ENCODE measurements at places on chromosomes 13 and 19.

GRCh38 chr13:48680756-48681392, 27.1 kb downstream of the CYSLTR2 start:
- H3K27ac ChIP-seq = no peak overlapping the region
- no peaks in the 10 kb centered on the region for H3K4me1 ChIP-seq
- no peak overlapping the region for H3K4me3 ChIP-seq

DNA sequence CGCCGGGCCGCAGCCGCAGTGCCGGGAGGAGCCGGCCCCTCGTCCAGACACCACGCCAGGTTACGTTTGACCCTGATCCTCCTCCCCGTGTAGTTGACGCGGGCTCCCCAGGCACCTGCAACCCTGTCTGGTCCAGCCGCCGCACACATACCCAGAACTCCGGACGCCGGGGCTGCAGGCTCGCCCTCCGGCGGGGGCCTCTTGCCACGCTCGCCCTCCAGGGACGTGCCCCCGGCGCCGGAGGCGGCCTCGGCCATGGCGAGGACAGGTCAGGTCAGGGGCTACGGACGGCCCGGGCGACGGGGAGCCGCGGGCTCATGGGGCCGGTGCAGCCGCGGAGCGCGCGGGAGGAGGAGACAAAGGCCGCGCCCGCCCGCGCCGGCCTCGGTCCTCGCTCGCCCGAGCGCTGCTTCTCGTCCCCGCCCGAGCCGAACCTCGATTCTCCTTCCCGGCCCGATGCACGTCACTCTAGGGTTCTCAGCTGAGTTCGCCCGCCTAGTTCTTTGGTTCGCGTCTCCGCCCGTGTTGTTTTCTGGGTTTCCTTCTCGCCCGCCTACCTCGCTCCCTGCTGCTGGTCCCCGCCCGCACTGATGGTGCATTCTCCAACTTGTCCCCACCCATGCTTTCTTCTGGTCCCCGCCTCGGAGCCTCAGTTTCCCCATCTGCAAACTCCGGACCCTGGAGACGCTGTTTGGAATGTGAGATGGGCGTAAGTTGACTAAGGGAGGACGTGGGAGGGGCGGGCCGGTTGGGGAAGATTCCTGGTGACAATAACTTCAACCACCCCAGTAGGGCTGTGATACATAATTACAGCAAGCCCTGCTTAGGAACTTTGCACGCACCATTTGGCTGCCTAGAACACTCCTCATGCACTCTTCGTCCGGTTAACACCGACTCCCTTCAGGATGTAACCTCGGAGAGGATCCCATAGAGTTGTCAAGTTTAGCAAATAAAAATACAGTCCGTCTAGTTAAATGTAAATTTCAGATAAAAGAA, at the start of gene ANO8:
Gene ANO8 (minus strand): TSS at position 442 of the 996 bp plus-strand sequence. CDS start 185 bp downstream, at position 257.
- peak; percentile 96 for DNase-seq
- H3K36me3 ChIP-seq = peaks cover 30% of the 10 kb centered on the region
- H3K4me3 ChIP-seq = peak within 1 kb of the TSS; percentile 95
- peak within 1 kb of the TSS; percentile 85 for H3K27ac ChIP-seq
- H3K27me3 ChIP-seq = no peaks in the 10 kb centered on the region
- peaks cover 15% of the 10 kb centered on the region for H3K4me1 ChIP-seq

DNA sequence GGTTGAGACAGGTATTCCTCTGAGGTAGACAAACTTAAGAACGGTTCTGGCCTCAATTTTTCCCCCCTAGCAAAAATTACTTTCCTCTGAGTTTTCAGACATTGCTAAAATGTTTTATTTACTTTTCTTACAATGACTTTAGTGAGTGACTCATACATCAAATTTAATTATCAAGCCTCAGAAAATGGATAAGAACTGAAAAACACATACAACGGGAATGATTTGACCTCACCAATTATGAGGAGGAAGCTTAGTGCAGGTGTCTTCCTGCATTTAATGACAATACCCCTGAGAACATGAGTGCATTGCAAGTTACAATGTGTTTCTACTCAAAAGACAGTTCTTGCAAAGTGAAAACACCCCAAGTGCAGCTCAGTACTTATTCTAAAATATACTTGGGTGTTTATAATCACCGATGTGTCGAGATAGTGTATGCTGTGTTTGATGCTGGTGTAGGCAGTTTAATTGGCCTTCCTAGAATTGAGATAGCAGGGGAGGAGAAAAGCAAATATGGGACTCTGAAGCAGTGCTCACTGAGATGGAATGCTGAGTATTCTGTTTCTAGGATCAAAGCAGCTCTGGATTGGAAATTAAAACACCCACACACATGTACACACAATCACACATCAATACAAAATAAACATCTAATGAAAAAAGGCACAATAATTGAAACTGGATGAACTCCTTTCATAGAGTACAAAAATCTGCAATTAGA, 189.5 kb upstream of the SLC10A2 start:
- no peak for DNase-seq
- H3K27ac ChIP-seq = no peak overlapping the region
- H3K4me1 ChIP-seq = no peaks in the 10 kb centered on the region
- no peaks in the 10 kb centered on the region for H3K27me3 ChIP-seq
- no peak overlapping the region for H3K4me3 ChIP-seq
- H3K36me3 ChIP-seq = no peaks in the 10 kb centered on the region

GRCh38 chr19:43464134-43464775, 1.2 kb downstream of the LYPD3 start:
- peaks cover 6% of the 10 kb centered on the region for H3K27me3 ChIP-seq
- peak overlapping the region; percentile 14 for H3K27ac ChIP-seq
- peak overlapping the region; percentile 74 for H3K4me3 ChIP-seq
- H3K36me3 ChIP-seq = no peaks in the 10 kb centered on the region
- no peak for DNase-seq
- H3K4me1 ChIP-seq = peaks cover 13% of the 10 kb centered on the region

DNA sequence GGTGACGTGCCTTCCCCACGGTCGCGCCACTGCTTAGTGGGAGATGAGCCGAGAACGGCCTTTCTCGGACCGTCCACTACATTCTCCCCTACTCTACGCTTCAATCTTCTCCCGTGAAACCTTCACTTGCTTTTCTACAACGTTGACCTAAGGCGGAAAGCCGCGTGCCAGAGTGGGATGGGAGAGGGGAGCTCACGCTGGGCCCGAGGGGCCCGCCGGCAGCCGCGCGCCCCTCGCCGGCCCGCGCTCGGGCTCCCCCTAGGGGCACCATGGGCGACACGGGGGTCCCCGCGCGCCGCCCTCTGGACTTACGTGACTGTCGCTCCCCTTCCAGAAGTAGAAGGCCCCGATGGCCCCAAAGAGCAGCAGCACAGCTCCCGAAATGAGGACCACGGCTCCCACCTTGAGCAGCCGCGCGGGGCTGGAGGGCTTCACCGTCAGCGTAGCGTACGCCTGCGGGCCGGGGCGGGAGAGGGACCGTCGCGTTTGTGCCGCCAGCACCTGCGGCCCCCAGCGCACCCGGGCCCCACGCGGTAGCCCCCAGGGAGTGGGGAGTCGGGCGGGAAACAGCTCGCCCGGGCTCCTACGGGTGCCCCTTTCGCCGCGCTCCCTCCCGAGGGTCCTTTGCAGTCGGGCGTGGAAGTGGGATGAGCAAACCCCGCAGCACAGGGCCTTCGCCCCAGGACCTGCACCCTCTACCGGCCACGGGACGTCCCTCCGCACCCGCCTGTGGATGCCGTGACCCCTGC, 727 bp downstream of the CNMD start:
- peaks cover 5% of the 10 kb centered on the region for H3K4me1 ChIP-seq
- H3K36me3 ChIP-seq = no peaks in the 10 kb centered on the region
- H3K4me3 ChIP-seq = no peak overlapping the region
- H3K27me3 ChIP-seq = no peaks in the 10 kb centered on the region
